ENCODE measurements at places on chromosomes 3 and 15.
A peak's percentile ranks its signal among the peaks of the same experiment; 100 is the strongest.

GRCh38 chr15:85588677-85589076 is 206.0 kb downstream of the KLHL25 start:
- DNase-seq: no peak

- DNase-seq: no peak
Measured at GRCh38 chr15:63292771-63293170, 15.4 kb downstream of the APH1B start.

DNA sequence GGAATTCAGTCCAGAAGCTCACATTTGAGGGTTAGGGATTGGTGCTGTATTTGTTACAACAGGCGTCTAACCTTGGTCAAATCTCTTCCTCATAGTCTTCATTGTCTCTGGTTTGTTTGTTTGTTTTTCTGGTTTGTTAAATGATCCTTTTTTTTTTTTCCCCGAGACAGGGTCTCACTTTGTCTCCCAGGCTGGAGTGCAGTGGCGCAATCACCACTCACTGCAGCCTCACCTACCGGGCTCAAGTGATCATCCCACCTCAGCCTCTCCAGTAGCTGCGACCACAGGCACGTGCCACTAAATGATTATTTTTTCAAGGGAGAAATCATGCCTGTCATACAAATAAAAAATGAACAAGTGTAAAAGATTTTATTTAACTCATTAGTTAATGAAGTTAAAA is 14.3 kb upstream of the ADPGK start:
- no peak for DNase-seq

DNA sequence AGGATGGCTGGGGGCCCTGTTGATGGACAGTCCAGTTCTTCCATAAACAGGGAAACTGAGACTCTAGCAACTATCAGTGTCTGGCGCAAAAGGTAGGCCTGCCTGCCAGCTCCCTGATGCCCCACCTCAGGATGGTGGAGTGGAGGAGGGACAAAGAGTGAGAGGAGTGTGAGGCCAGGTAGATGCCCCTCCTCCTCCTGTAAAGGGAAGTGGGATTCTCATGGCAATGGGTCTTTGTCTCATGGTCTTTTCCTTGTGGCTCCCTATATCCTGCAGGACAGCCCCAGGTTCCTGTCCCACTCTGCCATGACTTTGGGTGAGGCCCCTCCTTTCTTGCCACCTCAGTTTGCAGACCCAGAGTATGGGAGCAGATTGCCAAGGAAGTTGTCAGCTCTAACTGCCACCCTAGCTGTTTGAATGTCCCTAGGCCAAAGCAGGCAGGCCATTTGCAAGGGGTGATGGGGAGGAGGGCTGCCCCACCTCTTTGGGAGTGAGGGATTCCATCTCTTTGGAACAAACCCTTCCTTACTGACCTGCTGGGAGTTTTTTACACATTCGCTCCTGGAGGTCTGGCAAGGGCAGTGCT is 2.8 kb upstream of the DNAH1 start:
- DNase-seq: no peak

GRCh38 chr15:94443186-94443585 is 211.8 kb downstream of the MCTP2 start:
- no peak for DNase-seq

DNA sequence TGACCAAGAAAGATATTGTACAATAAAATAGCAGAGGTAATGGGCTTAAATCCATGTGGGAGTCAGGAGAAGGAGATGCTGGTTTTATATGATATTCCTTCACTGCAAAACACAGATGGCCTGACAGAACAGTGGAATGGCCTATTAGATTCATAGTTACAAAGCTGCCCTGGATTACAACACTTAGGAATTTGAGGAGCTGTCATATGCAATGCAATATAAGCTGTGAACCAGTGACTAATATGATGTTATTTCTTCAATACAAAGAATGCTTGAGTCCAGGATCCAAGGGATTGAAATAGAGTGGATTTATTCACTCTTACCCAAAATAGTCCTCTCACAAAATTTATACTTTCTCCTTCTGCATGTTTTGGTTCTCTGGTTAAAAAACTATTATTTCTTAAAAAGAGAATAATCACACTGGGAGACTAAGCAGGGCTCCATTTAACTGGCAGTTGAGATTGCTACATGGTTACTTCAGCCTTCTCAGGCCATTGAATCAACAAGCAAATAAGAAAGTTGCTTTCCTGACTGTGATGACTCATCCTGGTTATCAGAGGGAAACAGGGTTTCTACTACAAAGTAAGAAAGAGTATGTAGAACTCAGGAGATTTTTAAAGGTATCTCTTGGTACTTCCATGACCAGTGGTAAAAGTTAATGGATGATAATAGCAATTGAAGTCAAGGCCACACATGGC is 79.8 kb upstream of the ZPLD1 start:
- no peak for DNase-seq

- DNase-seq: no peak
Measured at GRCh38 chr3:117102426-117102825, 392.8 kb downstream of the TUSC7 start.

- no peak for DNase-seq
Measured at GRCh38 chr3:164550857-164551256, 527.4 kb downstream of the SI start.

GRCh38 chr15:45884289-45884688 is 249.5 kb downstream of the SQOR start:
- DNase-seq: no peak

DNA sequence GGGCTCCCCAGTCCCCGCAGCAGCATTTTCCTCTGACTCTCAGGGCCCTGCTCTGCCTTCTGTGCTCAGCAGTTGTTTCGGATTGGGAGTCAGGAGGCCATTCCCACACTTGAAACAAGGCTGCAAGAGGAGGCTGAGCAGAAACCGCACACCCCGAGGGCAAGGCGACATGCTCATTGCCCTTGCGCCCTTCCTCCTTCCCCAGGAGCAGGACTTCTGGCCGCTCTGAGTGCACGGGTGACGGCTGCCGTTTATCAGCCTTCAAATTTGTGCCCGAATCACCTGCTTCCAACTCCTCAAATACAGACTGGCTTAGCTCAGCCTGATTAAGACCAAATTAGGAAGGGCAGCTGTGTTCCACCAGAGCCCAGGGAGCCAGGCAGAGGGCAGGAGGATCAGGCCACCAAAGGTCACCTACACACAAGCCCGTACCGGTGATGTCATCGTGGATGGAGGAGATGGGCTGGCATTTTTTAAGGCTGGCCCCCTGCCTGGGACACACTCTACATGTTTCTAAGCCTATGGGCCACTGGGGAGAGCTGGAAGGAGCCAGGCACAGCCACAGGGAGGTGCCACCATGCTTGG is 38.1 kb downstream of the TM2D3 start:
- no peak for DNase-seq

GRCh38 chr15:45354711-45355110 is 23.6 kb downstream of the GATM start:
- no peak for DNase-seq

- DNase-seq: no peak
Measured at GRCh38 chr15:53569751-53570480, 189.5 kb downstream of the WDR72 start.

- no peak for DNase-seq
Measured at GRCh38 chr15:72379856-72380430, 4.1 kb upstream of the HEXA start.

DNA sequence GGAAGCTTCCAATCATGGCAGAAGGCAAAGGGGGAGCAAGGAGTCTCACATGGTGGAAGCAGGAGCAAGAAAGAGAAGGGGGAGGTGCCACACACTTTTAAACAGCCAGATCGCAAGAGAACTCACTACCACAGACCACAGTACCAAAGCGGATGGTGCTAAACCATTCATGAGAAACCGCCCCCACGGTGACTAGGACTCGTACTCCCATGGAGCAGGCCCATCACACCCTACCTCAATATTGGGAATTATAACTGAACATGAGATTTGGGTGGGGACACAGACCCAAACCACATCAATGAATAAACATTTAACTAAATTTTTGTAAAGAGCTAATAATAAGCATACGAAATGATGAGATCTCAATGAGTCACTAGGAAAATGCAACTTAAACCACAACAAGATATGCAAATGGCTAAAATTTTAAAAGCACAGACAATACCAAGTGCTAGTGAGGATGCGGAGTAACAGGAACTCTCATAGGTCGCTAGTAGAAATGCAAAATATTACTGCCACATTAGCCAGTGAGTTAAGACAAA is 10.0 kb downstream of the MRPS25 start:
- no peak for DNase-seq

DNA sequence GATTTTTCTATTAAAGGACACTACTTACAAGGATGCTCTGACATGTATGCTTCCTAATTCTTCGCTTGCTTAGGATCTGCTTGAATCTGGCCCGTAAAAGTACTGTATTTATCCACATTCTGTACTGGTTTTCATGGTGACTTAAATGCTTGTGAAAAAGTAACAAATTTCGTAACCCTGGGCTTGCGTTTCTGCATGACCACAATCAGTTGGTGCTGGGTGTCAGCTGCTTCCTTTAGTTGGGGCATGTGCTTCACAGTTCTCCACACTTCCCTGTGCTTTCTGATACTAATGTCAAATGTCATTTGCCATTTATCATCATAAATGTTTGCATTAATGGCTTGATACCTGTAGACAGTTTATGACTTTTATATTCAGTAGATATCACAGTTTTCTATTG is 218.4 kb upstream of the MLF1 start:
- DNase-seq: no peak

DNA sequence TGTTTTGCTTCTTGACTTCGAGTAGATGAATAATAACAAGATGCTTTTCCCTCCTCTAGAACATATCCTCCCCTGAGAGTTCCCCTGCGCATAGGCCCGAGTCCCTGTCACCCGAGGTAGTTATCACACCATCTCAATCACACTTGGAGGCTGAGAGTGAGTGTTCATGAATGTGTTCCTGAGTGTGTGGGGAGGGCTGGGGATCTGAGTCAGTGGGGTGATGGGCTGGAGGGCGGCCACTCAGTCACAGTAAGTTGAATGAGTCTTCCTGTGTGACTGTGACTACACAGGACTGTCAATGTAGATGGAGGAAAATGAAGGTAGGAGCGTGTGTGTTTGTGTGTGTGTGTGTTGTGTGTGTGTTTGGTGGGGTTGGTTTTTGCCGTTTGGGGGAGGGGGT is 71.0 kb downstream of the SETD5 start:
- no peak for DNase-seq

DNA sequence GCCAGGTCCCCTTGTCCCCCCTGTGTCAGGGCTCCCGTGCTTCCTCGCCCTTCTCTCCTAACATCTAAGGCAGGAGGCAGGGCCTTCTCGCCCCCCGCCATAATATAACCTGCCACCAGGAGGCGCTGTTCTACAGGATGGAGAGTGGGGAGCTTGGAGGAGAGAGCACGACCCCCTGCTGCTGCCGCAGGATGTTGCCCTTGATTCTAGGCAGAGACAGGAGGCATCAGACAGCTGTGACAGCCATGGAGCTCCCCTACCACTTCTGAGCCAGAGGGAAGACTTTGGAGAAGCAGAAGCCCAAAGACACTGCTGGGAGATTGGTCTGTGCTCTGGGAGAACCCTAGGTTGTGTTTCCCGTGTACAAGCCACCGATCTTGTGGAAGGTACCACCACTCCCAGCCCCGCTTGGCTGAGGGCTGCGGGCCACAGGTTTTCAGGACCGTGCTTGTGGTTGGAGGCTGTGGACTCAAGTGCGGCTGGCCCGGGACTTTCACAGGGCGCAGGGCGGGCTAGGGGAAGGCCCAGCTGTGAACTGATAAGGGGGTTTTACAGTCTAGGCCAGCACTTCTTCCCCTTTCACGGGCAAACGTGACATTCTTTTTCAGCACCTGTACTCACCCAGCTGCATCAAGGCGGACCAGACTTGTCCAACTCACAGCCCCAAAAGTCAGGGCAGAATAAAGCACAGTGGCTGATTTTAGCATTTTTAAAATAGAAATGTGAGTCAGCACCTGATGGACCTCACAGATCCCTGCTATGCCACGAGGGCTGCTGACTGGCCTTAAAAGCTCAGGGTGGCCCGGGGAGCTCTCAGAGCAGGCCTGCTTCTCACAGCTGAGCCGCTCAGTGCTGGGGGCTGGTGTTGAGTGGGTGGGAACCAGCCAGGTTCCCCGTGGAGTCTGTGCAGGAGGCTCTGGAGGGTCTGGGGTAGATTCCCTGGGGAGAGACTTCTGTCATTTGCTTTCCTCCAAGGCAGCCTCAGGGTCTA is 2.6 kb upstream of the TIGIT start:
- peak; percentile 78 for DNase-seq

GRCh38 chr15:53115563-53115962 is 325.4 kb upstream of the ONECUT1 start:
- DNase-seq: no peak

GRCh38 chr3:29991198-29991597 is 615.2 kb upstream of the TGFBR2 start:
- DNase-seq: no peak

DNA sequence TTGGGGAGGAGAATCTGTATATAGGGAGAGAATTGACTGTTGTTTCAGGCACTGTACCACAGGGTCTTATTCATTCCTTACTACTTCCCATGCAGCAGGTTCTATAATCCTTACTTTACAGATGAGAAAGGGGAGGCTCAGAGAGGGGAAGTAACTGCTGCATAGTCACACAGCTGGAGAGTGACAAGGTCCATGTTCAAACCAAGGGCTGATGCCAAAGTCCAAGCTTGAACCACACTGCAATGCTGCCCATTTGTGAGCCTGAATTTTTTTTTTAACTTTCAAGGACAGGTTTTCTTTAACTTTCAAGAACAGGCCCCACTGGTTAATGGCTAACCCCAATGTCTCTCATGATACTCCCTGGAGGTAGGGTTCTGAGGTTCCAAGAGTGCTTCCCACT is 26.2 kb downstream of the RBP2 start:
- no peak for DNase-seq

GRCh38 chr3:195566797-195567196 is 16.9 kb downstream of the APOD start:
- DNase-seq: no peak

- no peak for DNase-seq
Measured at GRCh38 chr15:80204231-80204630, 47.8 kb downstream of the CTXND1 start.

DNA sequence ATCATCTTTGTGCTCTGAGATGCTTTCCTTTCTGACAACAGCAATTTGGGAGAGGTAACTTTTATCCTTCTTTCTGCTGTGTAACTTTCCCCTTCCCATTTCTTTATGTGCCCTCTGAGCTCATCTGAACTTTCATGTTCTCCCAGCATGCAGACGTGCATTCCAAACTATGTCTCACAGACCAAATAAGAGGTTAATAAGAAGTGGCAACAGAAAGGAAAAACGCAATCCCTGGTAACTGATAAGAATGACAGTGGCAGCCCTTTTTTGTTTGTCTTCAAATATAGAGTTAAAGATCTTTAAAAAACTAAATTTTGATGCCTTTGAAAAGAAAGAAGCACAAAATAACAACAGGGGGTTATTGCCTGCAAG is 533.4 kb downstream of the FOXP1 start:
- DNase-seq: no peak

GRCh38 chr3:27659279-27660021 is 62.7 kb downstream of the EOMES start:
- no peak for DNase-seq

- DNase-seq: no peak
Measured at GRCh38 chr3:81173514-81173913, 587.9 kb downstream of the GBE1 start.
